ENCODE measurements at places on chromosomes 2 and 18.

GRCh38 chr18:43422518-43422917 lies 145.2 kb upstream of the SYT4 start:
- no peak for DNase-seq

GRCh38 chr18:51110073-51110797 lies 80.2 kb downstream of the SMAD4 start:
- no peak for DNase-seq

DNA sequence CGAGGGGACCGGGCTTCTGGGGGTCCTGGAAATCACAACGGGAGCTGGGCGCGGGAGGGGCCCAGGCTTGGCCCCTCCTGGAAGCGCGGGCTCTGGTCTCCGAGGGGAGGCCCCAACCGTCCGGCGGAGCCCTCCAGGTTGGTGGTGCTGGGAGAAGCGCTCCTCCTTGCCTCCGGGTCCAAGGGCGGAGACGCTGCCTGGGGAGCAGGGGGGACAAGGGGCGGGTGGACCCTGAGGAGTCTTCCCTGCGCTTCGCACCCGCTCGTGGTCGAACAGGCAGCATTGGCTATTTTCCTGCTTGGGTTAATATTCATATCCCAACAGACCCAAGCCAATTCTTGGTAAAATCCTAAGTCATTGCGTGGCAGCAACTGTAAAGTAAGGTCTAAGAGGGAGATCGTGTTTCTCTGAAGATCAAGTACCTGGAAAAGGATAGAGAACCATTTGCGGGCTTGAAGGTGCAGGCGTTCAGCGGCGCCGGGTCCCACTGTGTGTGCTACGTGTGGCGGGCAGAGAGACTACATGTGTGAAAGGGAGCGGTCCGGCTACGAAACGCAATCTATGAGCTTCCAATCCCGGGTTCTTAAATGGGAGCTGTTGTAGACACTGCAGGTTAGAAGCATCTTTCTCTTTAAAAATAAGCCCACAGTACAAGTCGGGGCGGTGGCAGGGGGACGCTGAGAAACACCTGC lies 805 bp downstream of the CIDEA start:
- no peak for DNase-seq

DNA sequence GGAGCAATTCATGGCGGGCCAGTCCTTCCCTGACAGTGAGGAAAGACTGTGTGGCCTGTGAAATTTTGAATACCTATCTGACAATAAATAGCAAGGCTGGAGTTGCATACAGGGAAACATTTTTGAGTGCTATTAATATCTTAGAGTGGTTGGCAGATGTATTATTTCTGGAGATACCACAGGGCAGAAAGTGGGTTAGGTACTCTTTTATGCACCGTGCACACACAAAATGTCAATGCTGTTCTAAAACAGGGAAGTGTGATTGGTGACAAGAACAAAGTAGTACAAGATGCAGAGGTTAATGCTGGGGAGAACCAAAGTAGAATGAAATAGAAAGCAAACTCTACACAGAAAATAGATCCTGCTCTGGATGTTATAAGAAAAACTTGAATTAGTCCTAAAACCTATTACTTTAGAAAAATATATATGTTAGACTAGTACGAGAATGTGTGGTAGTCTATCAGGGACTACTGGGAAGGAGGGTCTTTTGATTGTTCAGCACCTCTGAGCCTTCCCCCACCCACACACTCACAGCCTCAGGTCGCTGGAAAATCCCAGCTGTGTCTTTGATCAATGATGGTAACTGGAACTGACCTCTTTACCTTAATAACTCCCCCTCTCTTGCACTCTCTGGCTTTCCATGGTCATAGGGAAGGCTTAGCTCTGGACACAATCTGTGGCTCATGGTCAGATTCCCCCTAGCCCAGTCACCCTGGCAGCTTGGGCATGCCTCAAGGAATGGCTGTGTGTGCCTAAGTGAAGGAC lies 58.2 kb downstream of the SERPINB8 start:
- DNase-seq: no peak

GRCh38 chr2:139142252-139142880 lies 362.2 kb upstream of the NXPH2 start:
- DNase-seq: no peak

GRCh38 chr2:130759906-130760753 lies 4.8 kb downstream of the AMER3 start:
- DNase-seq: peak; percentile 84

DNA sequence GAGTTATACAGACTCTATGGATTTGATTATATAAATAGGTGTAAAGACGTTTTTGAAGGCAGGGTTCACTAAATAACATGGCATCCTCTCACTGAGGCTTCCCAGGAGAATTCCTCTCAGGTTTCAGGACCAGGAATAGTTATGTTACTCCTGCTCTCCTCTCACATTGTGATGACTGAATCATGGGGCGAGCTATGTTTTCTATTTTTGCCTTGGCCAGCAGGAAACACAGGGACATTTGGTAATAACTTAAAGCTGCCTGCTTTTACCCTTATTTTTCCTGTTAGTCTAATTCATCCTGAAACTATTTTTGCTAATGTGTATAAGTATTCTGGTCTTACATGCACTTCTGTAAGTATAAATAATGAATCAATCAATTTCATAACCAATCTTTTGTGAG lies 115.3 kb upstream of the ITGB6 start:
- no peak for DNase-seq

- no peak for DNase-seq
Observed at GRCh38 chr2:124131276-124131675, 106.2 kb downstream of the CNTNAP5 start.

DNA sequence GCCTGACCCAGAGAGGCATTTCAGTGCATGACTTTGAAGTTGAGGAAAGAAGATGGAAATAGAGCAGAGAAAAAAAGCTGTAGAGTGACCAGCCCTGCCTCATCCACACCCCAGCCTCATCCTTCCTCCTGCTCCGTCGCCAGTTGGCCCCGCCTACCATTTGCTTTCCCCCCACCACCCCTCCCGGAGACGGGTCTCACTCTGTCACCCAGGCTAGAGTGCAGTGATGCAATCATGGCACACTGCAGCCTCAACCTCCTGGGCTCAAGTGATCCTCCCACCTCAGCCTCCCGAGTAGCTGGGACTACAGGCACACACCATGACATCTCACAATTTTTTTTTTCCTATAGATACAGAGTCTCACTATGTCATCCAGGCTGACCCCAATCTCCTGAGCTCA lies 200.8 kb downstream of the EPHA4 start:
- DNase-seq: no peak

Data from DMS 273 treated with DMSO at 0.1 percent for 48 hours (cell line).